Stimulated activated CD4-positive, alpha-beta T cell treated with anti-CD3 and anti-CD28 coated beads, Interleukin-15, amount 100 ng/mL, for 1 hour (primary cell): ENCODE measurements at places on chromosomes 2 and 18.

DNA sequence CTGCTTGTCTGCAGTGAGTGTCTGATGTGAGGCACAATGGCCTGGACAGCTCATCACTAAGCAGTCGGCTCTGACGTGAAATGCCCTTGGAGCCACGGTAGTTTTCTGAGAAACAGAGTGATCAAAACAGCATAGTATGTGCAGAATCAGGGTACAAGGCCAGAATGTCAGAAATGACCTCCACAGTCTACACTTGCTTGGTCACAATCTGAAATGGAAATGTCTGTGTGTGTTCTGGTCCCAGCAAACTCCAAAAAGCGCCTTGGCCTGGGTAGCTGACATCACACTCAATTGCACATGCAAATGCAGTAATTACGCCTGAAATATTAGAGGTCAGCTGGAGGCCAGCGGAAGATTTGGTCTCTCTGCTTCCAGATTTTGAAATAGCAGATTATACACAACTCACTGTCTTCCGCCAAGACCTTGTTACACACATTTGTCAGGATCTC is 95.4 kb downstream of the CTAGE1 start:
- DNase-seq = no peak

DNA sequence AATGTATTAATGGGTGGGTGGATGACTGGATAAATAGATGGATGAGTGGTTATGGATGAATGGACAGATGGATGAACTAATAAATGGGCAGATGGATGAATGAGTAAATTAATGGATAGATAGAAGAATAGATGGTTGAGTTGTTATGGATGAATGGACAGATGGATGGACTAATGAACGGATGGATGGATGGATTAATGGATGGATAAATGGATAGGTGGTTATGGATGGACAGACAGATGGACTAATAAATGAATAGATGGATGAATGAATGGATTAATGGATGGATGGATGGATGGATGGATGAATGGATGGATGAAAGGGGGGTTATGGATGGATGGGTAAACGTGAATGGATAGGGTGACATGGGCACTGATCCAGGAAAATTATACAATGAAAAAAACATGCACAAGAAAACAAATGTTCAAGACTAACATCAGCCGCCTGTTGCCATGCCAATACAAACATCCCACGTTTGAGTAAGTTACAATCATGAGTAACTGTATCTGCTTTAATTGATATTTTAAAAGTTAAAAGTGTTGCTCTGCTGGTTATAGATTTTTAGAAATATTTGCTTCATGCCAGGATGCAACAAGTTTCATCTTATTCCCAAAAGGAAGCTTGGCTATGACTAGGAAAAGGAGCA is 20.8 kb downstream of the PXDN start:
- no peak for DNase-seq

DNA sequence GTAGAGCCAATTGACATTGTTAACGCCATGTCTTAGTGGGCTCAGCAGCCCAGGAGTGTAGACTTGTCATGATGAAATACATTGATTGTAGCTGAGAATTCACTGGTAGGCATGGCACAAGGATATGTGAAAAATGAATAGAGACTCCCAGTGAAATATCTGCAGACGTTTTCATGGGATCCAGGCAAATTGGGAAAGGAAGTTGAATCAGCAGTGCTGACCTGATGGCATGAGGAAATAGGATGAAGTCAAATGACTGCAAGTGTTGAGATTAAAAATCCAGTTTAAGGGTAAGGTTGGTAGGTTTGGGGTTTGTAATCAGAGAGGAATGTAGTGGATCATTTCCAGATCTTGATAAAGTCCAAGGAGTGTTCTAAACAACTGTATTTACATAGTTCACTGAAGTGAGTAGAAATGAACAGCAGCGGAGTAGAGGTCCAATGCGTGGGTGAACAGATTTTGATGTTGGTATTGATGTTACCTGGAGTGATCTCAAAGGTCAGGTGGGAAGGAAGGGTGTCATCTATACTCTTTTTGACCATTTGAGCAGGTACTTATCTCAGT is 24.6 kb downstream of the INSIG2 start:
- DNase-seq = no peak

DNA sequence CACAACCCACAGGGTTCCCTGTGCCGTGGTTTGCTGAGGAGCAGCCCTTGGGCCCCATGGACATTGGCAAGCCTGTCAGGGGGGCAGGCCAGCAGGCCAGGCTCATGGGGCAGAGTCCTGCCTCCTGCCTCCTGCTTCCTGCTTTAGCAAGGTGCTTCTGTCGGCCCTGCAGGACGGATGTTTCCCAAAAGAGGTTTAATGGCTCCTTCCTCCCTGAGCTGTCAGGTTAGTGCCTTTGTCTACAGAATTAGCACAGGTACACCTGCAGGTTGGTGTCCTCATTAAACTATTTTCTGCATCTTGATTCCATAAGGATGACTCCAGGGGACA is 152.3 kb downstream of the TTC32 start:
- DNase-seq = no peak

- no peak for DNase-seq
Observed at GRCh38 chr2:240646176-240646899, 21.1 kb downstream of the GPR35 start.

DNA sequence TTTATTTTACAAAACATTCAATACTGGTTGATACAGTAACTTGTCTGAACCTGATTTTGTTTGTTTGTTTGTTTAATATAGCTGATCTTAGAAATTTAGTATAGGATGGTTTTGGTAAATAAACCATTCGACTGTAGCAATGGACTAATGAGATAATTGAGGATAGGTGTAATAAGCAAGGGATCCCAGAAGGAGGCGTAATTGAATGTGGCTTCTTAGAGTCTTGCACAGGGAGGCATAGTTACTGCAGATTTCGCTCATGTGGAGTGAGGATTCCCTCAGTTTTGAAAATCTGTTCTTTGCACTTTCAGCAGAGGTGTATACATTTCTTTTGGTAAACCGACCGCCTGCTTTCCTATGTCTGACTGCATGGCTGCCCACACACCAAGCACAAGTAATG is 709.6 kb downstream of the SOCS6 start:
- DNase-seq = no peak

- no peak for DNase-seq
Observed at GRCh38 chr18:71673954-71674353, 870.2 kb downstream of the CBLN2 start.

- DNase-seq = no peak
Observed at GRCh38 chr2:269356-270030, 4.7 kb downstream of the ACP1 start.

DNA sequence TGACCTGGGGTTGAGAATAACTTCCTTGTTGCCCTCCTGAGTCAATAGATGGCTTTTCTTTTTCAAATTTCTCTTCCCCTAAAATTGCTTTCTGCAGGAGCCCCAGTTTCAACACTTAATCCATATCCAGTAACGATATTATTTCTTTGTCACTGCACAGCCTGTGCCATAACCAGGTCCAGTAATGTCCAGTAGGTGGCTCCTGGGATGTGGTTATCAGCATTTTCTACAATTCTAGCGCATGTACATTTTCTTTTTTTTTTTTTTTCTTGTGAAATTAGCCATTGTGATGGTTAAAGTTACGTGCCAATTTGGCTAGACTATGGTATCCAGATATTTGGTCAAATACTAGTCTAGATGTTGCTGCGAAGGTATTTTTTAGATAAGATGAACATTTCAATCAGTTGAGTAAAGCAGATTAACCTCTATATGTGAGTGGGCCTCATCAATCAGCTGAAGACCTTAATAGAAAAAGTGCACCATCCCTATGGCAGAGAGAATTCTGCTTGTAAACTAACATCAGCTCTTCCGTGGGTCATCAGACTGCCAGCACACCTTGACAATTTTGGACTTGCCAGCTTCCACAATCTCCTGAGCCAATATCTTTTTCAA is 72.9 kb upstream of the SCG2 start:
- DNase-seq = no peak

DNA sequence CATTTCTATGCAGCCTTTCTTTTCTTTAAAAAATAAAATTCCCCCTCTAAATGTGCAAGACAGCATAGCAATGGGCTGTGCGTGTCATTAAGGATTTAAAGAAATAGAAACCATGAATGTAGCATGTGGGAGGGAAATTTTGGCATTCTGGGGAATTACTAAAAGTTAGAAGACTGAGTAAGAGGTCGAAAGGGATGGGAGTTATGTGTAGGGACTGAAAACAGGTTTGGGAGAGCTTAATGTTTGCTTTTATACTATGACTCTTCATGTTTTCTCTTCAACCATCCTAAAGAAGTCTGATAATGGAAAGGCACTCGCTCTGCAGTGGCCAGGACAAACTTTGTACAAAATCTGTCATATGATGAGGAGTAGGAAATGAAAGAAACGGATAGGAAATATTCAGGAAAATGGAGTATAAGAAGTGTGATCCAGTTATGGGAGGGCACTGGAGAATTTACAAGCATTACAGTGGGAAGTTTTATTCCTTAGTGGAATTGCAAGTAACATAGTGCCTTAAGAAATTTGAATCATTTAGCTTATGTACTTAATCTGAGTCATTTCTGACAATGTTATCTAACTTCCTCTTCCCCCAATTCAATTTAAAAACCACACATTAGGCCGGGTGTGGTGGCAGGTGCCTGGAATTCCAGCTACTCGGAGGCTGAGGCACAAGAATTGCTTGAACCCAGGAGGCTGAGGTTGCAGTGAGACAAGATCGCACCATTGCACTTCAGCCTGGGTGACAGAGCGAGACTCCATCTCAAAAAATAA is 20.6 kb downstream of the TMEM87B start:
- no peak for DNase-seq

DNA sequence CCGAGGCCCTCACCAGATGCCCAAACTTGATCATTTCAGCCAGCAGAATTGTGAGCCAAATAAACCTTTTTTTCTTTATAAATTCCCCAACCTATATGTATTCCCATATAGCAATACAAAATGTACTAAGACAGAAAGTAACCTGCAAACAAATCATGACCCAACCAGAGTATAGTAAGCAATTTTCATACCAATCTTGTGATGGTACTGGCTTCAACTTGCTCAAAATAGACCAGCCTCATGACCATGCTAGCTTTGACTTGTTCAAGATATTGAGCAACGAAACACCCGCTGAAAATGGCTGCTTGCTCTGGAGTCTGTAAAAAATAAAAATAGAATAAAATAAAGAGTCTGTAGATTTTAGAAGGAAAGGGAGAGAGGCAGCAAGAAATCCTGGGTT is 97.6 kb downstream of the C1D start:
- no peak for DNase-seq

DNA sequence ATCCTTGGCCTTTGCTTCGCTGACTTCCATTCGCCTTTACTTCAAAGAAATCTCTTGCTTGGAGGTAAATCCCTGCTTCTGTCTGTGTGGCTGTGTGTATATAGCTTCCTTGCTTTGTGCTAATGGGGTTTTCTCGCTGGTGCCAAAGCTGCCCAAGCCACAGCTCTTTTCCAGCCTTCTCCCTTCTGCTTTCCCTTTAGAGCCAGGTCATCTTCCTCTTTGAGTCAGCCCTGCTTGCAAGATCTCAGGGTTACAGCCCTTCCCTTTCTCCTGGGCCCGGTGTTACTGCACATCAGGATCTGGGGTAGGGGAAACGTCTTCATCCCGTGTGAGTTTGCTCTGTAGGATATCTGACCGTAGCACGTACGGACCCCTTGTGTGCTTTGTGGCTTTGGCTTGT is 19.1 kb downstream of the EIF4E2 start:
- DNase-seq = no peak

DNA sequence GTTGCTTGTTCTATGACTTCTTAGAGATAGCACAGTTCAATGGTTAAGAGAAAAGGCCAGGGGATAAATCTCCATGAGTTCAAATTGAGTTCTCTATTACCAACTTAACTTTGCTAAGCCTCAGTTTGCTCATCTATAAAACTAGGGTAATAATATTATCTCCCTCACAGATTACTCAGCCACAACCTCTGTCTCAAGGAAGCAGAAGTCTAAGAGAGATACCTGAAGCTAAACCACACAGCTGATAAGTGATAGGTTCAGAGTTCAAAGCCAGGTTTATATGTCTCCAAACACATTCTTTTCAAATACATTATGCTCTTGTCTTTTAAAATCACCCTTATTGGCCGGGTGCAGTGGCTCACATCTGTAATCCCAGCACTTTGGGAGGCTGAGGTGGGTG is 287.7 kb downstream of the NBAS start:
- DNase-seq = no peak

- DNase-seq = no peak
Observed at GRCh38 chr2:70475266-70475665, 78.4 kb downstream of the TGFA start.
